CD4-positive, alpha-beta T cell treated with Interferon gamma for 1 hour (primary cell): ENCODE measurements at places on chromosomes 2 and 18.

DNA sequence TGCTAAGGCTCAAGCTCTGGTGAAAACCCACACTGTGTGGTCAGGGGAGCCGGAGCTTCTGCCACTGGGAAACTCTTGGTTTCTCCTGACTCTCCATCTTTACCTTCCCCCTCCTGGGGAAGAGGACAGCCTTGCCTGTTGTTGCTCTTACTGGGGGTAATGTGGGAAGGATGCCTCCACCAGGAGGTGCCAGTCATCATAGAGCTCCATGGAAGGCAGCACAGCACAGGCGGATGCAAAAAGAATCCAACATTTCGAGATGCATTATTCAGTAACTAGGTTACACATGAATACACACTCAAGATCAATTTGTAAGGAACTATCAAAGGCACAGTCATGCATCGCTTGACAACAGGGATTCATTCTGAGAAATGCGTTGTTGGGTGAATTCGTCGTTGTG, 322.6 kb downstream of the AFF3 start:
- DNase-seq, result no peak

GRCh38 chr2:25056098-25056821, 14.4 kb downstream of the EFR3B start:
- no peak for DNase-seq

DNA sequence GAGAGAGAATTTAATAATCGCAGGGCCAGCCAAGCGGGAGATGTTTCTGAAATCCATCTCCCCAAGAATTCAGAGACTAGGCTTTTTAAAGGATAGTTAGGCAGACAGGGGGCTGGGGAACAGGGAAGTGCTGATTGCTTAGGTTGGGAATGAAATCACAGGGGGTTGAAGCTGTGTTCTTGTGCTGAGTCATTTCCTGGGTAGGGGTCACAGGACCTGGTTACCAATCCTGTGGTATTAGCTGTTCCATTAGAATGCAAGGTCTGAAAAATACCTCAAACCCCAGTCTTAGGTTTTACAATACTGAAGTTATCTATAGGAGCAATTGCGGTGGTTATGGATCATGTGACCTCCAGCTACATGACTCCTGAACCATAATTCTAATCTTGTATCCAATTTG, 4.6 kb downstream of the SP140 start:
- DNase-seq, result no peak

DNA sequence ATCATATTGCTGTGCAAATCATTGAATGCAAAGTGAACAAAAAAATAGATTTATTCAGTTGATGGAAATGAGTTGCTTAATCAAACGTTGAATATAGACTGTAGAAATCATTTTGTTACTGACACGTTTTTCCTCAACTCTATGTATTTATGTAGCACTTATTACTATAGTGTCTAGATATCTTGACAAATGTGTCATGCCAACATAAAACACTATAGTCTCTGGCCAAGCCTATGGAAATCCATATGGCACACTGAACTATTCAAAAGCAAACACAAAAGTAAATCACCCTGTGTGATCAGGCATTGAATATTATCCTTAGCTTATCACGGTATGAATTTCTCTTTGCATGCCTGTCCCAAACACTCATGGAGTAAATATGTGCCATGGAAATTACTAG, 131.3 kb downstream of the ZNF804A start:
- no peak for DNase-seq
